ENCODE measurements at places on chromosomes 12 and 14.
A peak's percentile ranks its signal among the peaks of the same experiment; 100 is the strongest.

GRCh38 chr12:78118486-78118885 is 287.8 kb downstream of the NAV3 start:
- DNase-seq, result no peak

GRCh38 chr14:76774821-76775694 is 13.8 kb downstream of the VASH1 start:
- no peak for DNase-seq

DNA sequence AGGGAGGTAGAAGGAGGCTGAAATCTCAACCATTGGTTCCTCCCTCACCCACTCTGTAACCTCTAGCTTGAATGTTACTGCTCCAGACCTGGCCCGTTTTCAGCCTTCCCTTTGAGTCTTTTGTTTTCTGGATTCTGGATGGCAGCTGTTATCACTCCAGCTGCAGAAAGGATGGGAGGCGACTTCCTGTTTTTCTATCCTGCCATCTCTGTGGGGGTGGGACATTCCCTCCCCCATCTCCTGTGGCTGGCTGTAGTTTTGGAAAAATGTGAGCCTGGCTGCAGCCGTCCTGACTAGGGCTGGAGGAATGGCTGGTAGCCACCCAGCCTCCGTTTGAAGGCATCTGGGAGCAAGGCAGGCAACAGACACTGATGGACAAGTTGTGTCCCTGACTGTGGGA is 2.9 kb upstream of the PPFIBP1 start:
- no peak for DNase-seq

GRCh38 chr12:53677016-53677799 is 1.3 kb upstream of the ATP5MC2 start:
- DNase-seq, result peak; percentile 7

GRCh38 chr12:2794191-2794735 is 507 bp upstream of the FKBP4 start:
- DNase-seq, result no peak

DNA sequence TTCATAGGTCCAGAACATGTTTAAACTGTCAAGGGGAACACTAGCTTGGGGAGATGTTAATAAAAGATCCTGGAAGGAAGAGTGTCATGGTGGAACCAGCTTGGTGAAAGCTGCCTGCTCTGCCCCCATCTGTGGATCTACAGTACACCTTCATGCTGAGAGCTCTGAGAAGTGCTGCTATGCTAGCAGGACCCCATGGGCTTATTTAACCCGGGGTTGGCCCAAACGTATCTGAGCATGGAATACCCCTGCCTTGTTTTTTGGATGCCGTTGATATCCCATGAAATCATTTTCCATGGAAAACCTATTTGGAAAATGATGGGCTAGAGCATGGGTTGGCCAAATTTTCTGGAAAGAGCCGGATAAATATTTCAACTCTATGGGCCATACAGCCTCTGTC is 14.2 kb downstream of the UBE3B start:
- no peak for DNase-seq

GRCh38 chr12:124678421-124678893 is 111.0 kb upstream of the NCOR2 start:
- DNase-seq, result no peak

DNA sequence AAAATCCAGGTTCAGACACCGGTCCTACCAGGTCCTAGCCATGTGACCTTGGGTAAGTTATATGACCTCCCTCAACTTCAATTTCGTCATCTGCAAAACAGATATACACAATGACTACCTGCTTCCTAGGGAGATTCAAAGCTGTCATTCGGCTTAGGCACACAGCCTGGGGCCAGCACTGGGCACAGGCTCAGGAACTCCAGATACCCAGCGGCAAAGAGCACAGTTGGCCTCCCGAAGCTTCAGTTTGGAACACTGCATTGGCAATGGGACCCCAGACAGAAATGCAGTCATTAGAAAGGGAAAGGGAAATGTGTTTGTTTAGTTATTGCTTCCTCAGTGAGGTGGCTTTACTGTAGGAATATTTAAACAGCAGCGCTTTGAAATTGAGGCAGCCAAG is 11.4 kb downstream of the PLEKHG6 start:
- no peak for DNase-seq

All from activated T-cell treated with anti-CD3 and anti-CD28 coated beads, Interleukin-2, amount 50 U/mL, for 72 hours (primary cell).